Activated T-helper 1 cell treated with anti-CD3 and anti-CD28 coated beads, Interleukin-2, amount 50 U/mL, for 16 hours (primary cell): ENCODE measurements at places on chromosomes 12 and 14.

- no peak for DNase-seq
Observed at GRCh38 chr14:20823859-20824258, 21.2 kb upstream of the RNASE1 start.

DNA sequence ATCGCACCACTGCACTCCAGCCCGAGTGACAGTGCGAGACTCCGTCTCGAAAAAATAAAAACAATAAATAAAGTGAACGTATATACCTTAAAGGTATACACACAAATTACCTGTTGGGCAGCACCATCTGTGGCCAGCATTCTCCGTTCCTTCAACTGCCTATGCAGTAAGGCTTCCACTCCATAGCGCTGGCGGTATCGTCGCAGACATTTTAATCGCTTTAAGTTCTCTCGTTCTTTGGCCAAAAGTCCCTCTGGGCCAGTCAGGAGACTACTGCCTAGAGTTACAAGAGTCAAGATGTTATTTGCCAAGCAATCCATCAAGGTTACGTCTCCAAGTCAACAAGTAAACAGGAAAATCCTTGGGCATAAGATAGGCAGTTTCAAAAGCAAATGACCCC is 13.0 kb downstream of the KANSL2 start:
- no peak for DNase-seq

- no peak for DNase-seq
Observed at GRCh38 chr12:26293612-26294011, 98.2 kb downstream of the SSPN start.

- no peak for DNase-seq
Observed at GRCh38 chr12:67091204-67091603, 178.0 kb upstream of the CAND1 start.

GRCh38 chr12:94954029-94954685 is 49.3 kb downstream of the NDUFA12 start:
- no peak for DNase-seq
